ENCODE measurements at places on chromosomes 4 and X.

- DNase-seq: no peak
Observed at GRCh38 chr4:131509521-131509920, 1639.6 kb upstream of the PCDH10 start.

- DNase-seq: no peak
Observed at GRCh38 chr4:168183717-168184571, 91.6 kb downstream of the ANXA10 start.

DNA sequence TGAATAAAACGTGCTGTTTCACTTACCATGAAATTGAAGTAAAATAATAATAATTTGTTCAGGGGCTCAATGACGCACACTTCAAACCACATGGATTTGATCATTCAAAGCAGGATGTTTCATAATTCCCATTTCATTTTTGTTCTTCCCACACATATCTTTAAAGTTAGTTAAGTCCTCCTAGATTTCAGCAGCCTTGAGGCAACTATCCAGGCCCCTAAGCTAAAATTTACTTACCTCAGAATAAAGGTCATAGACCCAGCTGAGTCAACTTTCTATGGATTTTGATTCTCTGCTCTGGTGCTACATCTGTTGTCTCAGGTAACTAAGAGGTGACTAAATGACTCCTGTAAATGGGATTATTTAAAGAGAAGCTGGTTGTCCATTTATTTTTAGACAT lies 25.0 kb downstream of the GPR174 start:
- no peak for DNase-seq

DNA sequence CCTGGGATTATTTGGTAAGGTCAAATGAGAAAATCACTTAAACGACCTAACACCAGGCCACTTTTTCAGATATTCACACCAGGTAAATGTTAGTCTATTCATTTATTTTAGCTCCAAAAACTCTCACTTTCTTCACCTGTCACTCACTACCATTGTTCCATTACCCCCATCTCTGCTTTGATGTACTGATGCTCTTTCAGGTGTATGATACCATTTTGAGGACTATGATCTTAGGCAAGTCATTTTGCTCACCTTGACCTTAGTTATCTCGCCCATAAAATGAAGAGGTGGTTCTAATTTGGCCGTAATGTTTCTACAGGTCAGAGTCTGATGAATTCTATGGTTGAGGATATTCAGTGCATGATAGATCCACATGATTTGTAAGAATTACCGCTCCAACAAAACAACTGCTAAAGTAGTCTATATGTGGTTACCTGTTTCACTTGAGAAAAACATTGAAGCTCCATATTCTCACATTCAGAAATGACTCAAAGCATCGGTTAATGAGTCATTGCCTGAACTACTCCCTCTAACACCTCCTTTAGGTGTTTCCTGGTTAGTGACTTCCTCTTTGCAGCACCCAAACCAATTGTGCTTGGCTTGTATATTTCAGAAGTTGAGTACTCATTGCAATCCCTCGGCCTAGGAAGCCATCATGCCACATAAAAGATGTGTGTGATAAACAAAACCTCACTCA lies 4.5 kb downstream of the DTHD1 start:
- no peak for DNase-seq

- DNase-seq: no peak
Observed at GRCh38 chrX:81259020-81259713, 57.3 kb downstream of the SH3BGRL start.

- no peak for DNase-seq
Observed at GRCh38 chr4:55269470-55269869, 76.6 kb upstream of the SRD5A3 start.

All from progenitor cell of endocrine pancreas (in vitro differentiated cells).